Renal pelvis (tissue), 12 donors: ENCODE measurements at places on chromosomes 2 and 18.

DNA sequence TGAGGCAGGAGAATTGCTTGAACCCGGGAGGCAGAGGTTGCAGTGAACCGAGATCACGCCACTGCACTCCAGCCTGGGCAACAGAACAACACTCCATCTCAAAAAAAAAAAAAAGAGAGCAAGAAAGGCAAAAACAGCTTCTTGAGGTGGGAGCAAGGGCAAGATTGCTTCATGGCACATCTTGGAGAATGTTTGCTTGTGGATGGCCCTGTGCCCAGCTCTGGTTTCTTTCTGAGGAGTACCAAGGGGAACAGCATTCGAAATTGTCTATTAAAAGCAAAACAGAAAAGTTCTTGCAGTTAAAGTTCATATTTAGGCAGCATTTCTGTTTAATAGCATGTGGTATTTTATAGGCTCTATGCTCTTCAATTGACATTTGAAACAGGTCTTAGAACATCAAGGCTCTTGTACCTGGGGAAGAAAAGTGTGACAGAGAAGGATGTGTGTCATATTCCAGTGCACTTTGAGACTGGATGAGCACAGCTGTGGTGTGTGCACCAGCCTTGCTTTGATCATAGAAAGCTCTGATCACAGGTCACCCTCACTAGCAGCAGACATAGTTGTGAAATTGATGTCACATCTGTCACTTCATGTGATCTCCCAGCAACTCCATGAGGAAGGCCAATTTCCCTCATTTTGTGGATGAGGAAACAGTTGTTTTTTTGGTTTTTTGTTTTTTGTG is 154.3 kb downstream of the UXS1 start:
- DNase-seq = no peak

DNA sequence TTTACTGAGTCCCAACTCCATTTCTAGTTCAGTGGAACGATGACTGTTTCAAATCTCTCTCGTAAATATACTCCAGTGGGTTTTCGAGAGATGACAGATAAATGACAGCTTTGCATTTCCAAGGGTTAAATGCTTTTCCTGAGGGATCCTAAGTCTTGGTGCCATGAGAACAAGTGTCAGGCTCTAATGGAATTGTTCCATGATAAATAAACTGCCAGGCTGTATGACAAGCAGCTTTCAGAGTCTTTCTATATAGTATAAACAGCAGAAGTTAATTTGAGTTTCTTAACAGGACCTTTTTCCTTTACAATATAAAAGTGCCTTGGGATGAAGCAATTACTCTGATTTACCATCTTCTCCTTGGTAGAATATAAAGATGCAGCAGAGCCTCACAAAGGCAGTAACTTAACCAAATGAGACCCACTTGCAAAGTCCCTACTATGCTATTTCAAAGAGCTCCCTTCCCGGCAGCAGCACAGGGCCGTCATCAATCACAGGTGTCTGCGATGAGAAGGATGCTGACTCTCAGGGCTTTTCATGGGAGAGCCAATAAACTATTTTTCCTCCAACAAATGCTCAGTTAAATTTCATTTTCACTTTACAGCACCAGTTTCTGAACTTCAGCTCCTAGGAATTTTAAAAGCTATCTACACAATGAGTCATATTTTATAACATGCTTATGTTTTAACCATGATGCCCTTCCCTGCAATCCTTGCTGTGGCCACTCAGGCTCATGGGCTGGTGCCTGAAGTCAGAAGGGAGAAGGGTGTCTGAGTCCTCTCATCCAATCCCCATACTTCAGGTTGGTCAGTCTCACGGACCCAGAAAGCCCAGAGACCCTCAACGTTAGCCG is 123.8 kb downstream of the AFF3 start:
- no peak for DNase-seq

DNA sequence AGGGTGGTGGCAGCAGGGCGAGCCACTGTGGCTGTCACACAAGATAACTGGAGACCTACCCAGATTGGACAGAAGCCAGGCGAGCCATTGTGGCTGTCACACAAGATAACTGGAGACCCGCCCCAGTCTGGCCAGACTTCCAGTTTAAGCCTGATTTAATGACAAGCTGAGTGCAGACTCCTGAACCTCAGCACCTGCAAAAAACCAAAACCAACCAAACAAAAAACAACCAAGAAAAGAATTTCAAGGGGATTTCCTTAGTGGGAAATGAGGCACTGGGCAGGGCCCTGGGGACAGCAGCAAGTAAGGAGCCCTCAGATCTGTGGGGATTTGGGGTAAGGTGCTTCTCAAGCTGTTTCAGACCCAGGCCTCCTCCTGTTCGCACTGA is 95.2 kb upstream of the BOD1L2 start:
- no peak for DNase-seq

- no peak for DNase-seq
These were observed 26.0 kb downstream of the ATOH8 start for GRCh38 chr2:85779641-85780315.

DNA sequence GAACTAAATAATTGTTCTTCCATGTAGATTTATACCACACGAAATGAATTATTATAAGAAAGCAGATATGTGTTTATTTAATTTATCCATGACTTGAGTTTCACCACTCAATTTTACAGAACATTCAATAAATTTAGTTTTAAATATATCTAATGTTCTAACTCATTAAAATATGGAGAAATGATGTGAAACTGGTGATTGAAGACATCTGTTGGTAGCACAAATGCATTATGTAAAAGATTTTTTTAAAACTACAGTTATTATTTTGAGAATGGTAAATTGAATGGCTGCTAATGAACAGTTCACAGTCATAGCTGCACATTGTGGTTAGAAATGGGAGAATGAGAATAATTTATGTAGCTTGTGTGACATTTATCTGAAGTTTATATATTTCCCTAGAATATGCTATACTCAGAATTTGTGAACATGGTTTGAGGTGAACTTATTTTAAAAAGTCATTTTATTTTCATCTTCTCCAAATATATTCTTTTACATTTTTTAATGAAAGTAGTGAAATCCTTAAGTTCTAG is 203.5 kb downstream of the DPP4 start:
- no peak for DNase-seq

DNA sequence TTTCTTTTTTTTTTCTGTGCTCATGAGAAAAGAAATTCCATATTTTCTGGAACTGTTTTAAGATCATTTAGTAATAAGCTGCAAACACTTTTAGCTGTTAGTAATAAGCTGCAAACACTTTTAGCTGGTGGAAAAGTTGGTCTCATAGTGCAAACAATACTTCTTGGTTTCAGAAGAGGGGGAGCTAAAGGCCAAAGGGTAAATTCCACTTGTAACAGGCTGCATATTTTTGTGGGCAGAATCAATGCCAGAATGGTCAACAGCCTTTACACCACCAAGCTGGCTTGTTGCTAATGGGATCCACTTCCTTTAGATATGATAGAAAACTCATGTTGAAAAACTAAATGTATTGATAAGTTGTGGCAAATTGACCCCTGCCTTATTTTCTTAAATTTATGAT is 356.8 kb downstream of the NR4A2 start:
- DNase-seq = no peak

- DNase-seq = no peak
These were observed 83.3 kb downstream of the ZCCHC2 start for GRCh38 chr18:62606106-62606505.

DNA sequence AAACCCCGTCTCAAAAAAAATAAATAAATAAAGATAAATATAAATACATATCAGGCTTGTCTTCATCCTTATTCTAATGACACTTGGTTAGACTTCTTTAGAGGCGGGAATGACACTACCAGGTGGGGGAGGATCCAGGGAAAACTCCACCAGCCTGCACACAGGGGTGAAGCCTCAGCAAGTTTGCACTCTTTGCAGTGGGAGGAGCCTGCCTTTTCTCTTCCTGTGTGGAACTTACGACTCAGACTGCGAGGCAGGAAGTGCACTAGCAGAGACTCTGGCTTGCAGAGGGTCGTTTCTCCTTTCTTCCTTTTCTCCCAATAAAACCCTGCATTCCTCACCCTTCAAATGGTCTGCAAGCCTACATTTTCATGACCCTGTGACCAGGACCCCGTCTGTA is 153.6 kb upstream of the CBLN2 start:
- no peak for DNase-seq

DNA sequence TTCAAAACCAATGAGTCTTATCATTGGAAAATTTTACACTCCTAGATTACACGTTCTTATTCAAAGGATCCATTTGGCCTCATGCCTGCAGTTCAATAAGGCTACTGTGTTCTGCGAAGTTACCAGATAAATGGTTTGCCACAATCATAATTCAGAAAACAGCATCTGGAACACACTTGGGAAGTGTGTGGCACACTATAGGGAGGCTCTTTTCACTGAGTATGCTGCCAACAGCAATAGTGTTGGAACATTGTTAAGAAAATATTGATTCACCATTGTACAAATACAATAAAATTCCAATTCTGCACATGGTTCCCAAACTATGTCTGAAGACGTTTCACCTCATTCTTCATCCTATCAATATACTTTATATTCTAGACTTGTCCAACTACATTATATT is 141.4 kb upstream of the DOK6 start:
- DNase-seq = no peak

GRCh38 chr18:50013363-50014138 is 181.4 kb downstream of the MYO5B start:
- DNase-seq = no peak

DNA sequence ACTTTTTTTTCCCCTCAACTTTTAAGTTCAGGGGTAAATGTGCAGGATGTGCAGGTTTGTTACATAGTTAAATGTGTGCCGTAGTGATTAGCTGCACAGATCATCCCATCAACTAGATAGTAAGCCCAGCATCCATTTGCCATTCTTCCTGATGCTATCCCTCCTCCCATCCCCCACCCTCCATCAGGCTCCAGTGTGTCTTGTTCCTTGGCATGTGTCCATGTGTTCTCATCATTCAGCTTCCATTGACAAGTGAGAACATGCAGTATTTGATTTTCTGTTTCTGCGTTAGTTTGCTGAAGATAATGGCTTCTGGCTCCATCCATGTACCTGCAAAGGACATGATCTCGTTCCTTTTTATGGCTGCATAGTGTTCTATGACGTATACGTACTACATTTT is 47.2 kb upstream of the STON1 start:
- DNase-seq = no peak

DNA sequence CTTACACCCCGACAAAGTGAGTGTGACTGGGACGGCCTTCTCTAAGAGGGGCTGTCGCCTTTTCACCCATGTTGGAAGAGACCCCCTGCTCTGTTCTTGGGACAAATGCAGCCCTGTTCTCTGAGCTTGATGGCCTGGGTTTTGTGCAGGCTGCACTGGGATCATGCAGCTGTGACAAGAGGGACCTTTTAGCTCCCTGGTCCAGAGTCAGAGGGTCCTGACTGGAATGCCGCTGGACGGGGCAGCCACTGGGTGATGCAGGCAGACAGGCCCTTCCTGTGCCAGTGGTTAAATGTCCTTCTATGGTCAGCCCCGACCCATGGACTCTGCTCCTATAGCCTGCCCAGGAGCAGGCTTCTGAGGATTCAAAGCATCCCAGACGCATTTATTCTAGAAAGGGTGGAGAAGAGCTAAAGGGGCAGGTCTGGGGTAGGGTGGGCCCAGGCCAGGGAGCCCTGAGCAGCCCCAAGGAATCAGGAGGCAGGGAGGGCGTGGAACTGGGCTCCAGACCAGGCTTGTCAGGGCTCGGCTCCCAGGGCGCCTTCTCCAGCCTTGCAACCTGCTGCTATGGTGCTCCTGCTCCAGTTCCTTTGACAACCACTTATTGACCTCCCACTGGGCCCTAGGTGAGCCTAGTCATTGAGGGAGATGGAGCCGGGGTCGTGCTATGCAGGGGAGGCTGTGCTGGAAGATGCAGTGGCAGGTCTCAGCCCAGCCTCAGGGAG is 277.9 kb upstream of the HS6ST1 start:
- DNase-seq = no peak

- DNase-seq = no peak
These were observed 75.3 kb downstream of the GORASP2 start for GRCh38 chr2:171004363-171004762.

DNA sequence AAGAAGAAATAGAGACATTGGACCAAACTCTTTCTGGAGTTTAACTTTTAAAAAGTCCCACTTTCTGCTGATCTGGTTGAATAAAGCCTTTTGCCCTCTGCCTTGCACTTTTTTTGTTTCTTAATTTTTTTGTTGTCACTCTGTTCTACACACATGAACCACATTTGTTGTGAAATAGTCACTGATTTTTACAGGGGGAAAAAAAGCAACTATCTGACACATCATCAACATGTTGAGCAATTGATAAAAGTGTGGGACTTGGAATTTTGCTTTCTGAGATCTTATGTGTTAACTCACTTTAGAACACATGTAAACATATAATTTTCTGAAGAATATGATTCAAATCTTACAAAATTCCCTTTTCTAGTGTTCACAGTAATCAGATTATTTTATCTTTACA is 414.8 kb upstream of the FIGN start:
- no peak for DNase-seq

DNA sequence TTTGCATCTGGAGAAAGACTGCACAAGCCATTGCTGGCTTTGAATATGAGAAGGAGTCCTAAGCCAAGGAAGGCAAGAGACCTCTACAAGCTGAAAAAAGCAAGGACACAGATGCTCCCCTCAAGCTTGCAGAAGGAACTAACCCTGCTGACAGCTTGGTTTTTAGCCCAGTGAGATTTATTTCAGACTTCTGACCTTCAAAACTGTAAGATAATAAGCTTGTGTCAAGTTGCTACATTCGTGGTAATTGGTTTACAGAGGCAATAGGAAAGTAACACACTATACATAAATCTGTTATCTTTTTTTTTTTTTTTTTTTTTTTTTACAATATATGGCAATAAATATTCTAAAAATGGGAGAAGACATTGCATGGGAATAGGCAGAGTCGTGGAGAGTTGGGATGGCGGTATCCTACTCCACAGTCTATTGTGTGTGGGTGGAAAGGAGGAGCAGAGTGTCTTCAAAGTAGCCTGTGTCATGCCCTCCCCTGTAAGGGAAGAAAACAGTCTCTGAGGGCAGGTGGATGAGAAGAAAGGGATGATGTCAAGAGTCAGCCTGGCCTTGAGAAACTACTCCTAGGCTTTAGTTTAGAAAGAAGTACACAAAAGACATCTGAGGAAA is 196.9 kb downstream of the THSD7B start:
- no peak for DNase-seq

- DNase-seq = no peak
These were observed 205.2 kb upstream of the CXCR4 start for GRCh38 chr2:136323195-136323594.

DNA sequence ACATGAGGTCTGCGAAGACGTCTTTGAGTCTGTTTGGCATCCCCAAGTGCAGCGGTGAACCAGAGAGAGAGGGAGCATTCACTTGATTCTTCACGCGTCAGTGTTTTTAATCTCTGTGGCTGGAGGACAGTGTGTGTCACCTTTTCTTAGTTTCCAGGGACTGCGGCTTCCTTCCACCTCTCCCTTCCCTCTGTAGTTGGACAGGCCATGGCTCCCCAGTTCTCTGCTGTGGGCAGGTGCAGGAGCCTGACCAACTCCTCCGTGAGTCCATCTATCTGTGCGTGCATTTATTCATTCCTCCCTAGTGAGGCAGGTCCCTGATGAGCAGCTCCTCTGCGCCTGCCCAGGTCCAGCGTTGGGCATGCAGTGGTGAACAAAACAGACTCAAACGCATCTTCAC is 42.9 kb downstream of the AGAP1 start:
- no peak for DNase-seq

- no peak for DNase-seq
These were observed 117.6 kb upstream of the APCDD1 start for GRCh38 chr18:10336749-10337350.

GRCh38 chr2:160651416-160652200 is 158.0 kb upstream of the RBMS1 start:
- DNase-seq = no peak

- no peak for DNase-seq
These were observed 17.1 kb upstream of the NFE2L2 start for GRCh38 chr2:177281400-177282180.

GRCh38 chr18:59718108-59718463 is 20.9 kb upstream of the CCBE1 start:
- no peak for DNase-seq
